ENCODE measurements at places on chromosomes 6 and 20.
A peak's percentile ranks its signal among the peaks of the same experiment; 100 is the strongest.

- no peak for DNase-seq
Measured at GRCh38 chr20:3326779-3327521, 80.5 kb downstream of the DNAAF9 start.

DNA sequence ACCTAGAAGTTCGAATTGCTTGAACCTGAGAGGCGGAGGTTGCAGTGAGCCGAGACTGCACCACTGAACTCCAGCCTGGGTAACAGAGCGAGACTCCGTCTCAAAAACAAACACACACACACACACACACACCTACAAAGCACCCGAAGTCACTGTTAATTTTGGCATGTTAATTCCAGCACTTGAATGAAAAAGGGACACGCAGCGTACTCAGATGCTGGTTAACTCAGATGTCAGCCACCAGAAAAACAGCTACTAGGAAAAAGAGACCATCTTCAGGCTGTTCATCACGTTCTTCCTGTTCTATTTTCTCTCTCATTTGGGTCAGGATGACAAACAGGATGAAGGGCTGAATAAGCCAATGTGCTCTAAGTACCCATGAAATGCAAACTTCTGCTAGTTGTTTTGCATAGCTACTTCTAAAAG is 46.9 kb downstream of the BLOC1S5 start:
- no peak for DNase-seq

DNA sequence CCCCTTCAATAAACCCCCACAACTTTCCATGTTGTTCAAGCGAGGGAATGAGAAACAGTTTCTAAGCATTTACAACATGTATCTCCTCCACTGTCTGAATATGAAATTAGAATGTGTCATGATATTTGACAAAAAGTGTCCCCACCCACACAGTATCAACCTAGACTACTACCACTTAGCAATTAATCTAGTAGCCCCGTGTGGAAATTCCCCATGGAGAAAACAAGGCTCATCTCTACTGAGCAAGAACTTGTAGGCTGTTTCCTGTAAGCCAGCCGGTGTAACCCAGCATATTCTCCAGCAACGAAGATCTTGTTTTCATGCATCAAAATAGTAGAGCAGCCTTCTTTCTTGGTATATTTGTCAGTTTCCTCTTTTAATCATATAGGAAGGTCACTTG is 115.0 kb downstream of the IRF4 start:
- no peak for DNase-seq

DNA sequence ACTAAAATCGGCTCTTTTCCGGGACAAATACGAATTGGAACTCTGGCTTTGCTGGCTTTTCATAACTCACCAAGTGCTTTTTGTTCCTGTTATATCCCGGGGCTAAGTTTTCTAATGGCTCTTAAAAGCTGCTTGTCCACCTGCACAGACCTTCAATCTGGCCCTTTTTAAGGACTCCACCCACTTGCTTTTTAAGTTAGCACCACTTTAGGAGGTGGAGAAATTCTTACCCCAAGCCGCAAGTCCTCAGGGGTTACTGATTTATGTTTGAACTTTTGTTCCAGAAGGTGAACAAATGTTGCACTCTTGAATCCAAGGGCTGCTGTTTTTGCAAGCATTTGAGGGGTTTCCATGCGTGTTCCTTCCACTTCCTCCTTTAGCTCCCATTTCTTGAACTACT is 37.8 kb downstream of the FAM184A start:
- DNase-seq = no peak

DNA sequence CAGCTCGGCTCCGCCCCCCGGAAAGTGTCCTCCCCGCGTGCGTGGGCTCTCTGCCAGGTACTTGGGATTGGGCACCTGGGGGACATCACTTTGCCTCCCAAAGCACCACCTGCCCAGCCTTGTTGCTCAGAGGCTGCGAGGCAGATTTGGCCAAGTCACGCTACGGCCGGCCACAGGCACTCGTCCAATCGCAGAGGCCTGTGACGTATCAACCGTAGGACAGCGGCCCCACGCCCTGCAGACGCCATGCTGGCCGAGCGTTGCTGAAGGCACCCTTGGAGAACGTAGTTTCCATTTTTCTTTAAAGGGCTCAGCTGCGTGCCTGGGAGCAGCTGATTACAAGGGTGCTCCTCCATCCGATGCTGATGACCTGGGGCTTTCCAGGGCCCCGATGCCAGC is 3.1 kb downstream of the NTSR1 start:
- DNase-seq = no peak

DNA sequence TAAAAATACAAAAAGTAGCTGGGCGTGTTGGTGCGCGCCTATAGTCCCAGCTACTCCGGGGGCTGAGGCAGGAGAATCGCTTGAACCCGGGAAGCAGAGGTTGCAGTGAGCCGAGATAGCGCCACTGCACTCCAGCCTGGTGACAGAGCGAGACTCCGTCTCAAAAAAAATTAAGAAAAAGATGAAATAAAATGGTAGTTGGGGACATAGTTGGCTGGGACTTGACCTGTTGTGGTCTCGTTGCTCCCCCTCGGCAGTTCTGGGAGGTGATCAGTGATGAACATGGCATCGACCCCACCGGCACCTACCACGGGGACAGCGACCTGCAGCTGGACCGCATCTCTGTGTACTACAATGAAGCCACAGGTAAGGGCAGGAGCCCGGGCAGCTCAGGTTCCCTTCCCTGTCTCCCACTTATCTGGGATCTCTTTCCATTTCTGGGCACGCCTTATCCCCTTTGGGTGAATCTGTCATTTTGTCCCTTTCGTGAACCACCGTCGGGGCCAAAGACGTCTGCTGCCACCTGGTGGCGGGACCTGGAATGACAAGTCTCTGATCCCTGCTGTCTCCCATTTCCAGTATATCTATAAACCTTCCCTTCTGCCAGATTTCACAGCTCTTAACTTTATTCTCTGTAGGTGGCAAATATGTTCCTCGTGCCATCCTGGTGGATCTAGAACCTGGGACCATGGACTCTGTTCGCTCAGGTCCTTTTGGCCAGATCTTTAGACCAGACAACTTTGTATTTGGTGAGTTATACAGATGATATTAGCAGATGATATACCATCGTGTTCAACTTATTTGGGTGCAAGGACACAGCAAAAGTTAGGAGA is 2.3 kb downstream of the TUBB start:
- peak; percentile 78 for DNase-seq

DNA sequence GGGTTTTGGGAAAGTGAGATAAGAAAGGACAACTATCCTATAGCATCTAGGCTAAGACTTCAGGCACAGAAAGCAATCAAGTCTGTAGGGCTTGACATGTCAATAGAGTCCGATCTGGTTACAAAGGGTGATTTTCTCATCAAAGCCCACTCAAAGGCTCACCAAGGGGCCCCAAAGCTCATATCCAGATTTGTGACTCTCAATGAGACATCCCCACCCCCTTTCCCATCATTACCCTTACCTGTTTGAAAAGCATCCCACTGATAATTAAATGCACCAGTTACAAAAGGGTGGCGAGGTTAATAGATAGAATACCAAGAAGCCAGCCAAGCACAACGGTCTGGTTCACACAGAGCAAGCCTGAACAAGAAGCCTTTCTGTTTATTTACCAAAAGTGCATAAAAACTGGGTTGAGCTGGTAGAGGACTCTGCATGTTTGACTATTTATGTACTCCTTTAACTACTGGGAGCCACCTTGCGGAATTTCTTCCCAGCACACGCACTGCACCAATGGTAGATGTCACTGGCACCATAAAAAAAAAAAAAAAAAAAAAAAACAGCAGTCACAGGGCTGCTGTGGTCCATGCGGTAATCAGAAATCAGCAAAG is 6.1 kb downstream of the JAG1 start:
- DNase-seq = no peak

- no peak for DNase-seq
Measured at GRCh38 chr6:148146717-148147462, 195.7 kb upstream of the SASH1 start.

DNA sequence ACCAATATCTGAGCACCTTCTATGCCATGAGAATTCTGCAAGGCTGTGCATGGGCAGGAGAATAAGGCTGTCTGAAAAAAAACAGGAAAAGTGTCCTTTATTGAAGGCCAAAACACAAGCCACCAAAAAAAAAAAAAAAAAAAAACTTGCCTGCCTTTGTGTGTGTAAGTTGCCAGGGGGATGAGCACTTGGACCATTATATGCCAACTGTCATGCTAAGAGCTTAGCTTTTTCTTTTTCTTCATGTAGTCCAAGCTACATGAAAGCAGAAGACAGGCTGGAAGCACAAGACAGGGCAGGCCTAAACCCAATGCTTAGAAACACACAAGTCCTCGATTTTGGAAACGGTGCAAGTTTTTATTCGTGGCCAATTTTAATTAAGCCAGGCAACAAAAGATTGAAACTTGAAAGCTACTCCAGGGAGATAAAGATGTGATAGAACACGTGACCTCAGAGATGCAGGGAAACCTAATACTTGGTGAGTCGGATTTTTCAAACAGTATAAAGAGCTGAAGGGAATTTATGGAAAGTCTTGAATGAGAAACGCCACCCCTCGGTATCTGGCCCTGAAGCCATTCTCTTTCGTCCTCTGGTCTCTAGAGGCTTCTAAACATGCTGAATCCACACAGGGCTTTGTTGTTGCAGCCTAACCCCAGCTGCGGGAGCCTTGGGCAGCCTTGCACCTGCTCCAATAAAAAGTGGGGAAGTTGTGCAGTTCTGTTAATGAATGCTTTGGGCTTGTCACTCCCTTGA is 8.6 kb downstream of the BMP7 start:
- no peak for DNase-seq

DNA sequence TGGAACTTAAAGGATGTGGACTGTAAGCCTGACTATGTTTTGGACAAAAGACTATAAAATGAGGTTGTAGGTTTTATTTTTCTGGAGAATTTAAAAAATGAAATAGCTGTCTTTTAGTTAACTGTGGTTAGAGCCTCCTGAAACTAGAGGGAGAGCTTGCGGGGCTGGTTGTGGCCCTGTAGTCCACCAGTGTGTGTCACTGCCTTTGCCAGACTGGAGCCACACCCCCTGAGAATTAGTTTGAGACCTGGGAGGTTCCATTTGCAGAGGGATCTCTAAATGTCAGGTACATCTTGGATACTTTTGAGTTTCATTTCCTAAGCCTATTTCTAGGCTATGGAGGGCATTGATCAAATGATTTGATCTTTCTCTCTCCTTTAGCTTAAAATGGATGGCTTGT is 20.8 kb downstream of the ZC2HC1B start:
- DNase-seq = no peak

- no peak for DNase-seq
Measured at GRCh38 chr6:18121580-18122127, 823 bp downstream of the NHLRC1 start.

DNA sequence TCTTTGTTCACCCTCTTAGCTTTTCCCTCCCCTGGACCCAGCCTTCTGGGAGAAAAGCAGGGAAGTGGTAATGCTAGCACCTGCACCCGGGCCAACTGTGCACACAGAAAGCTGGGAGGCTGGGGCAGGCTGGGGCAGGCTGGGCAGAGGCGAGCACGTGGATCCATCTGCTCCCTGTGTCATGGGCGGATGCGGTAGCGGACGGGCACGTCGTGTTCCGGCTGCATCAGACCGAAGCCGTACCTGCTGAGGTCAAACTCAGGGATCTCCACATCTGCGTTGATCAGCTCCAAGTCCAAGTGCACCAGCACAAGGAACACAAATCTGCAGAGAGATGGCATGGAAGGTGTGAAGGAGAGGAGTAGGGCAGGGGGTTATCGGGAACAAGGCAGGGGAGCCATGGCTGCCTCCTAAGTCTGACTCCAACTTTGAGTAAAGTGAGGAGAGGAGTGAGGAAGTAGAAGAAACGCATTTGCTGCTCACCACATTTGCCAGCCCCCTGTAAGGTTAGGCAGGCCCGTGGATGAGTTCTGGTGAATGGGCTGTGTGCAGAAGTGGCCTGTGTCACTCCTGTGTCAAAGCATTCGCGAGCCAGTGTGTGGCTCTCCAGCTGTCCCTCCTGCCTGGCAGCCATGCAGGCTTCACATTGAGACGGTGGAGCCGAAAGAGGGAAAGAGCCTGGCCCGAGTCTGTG is 25.4 kb upstream of the KCNB1 start:
- DNase-seq = no peak

DNA sequence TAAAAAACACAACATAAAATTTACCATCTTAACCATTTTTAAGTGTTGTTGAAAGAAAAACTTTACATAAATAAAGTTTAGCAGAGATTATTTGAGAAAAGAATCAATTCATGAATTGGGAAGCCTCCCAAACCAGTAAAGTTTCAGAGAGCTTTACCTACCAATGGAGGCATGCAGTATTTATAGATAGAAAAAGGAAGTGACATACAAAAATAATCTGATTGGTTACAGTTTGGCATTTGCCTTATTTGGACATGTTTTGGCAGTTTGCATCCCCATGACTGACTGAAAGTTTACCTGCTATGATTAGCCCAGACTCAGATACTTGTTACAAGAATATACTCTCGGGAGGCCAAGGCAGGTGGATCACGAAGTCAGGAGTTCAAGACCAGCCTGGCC is 3.7 kb upstream of the CMTR1 start:
- no peak for DNase-seq

GRCh38 chr6:145189836-145190235 is 545.5 kb downstream of the EPM2A start:
- no peak for DNase-seq

DNA sequence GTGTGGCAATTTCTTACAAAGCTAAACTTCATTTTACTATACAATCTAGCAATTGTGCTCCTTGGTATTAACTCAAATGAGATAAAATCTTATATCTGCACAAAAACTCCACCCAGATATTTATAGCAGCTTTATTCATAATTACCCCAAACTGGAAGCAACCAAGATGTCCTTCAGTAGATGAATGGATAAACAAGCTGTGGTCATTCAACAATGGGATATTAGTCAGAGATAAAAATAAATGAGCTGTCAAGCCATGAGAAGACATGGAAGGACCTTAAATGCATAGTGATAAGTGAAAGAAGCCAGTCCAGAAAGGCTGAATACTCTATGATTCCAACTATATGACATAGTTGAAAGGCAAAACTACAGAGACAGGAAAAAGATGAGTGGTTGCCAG is 98.9 kb upstream of the BMP2 start:
- no peak for DNase-seq

DNA sequence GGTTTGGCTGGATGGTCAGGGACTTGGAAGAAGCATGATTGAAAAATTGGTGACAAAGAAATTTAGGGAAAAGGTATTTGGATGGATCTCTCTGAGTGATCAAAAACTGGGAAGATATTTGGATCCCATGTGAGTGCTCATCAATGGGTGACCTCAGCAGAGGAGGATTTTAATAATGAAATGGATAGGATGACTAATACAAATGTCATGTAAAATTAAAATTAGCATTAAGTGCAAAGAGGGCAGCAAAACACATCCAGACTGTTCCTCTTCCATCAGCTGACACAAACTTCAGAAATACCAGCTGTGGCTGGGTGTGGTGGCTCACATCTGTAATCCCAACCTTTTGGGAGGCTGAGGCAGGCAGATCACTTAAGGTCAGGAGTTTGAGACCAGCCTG is 151.7 kb downstream of the THBS2 start:
- DNase-seq = no peak

DNA sequence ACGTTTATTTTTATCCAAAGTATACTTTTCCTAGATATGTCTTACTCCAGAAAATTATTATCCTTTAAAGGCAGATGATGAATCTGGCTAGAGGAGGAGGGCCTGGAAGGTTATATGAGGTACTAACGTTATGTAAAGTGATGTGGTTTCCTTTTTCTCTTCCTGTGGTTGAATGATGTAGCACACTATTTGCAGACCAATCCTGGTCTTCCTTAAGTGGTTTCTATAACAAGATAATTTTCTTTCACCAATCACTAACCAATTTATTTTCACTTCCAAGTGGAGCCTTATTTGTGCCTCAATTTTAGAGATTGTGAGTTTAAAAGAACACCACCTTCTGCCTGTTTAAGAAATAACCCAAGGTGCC is 154.6 kb upstream of the SOX4 start:
- DNase-seq = no peak

- DNase-seq = no peak
Measured at GRCh38 chr20:5797843-5798462, 47.8 kb downstream of the SHLD1 start.

- DNase-seq = no peak
Measured at GRCh38 chr6:12034837-12035236, 22.7 kb downstream of the HIVEP1 start.
